ENCODE measurements at places on chromosomes 12 and 14. TPM values are rescaled to one million over a fixed set of nuclear protein-coding genes. Genes with fewer than 3 reads are reported as not detected.
A peak's percentile ranks its signal among the peaks of the same experiment; 100 is the strongest.

Gene CARMIL3
- total RNA-seq: 2.9 TPM

DNA sequence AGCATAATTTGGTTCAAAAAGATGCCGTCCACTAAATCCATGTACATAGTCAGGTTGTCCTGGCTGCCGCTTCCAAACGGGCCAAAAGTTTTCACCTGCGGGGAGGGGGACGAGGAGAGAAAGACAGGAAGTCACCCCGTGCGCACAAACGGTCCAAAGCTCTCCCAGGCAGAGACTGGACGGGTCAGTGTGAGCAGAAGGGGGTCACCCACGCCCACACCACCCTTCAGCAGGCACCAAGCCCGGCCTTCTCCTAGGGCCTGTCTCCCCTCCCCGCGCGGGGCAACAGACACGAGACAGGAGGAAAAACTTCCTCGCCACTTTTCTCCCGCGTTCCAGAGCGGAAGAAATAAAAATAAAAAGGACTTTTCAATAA, 888 bp downstream of the CCDC88C start:
- DNase-seq: peak; percentile 56

DNA sequence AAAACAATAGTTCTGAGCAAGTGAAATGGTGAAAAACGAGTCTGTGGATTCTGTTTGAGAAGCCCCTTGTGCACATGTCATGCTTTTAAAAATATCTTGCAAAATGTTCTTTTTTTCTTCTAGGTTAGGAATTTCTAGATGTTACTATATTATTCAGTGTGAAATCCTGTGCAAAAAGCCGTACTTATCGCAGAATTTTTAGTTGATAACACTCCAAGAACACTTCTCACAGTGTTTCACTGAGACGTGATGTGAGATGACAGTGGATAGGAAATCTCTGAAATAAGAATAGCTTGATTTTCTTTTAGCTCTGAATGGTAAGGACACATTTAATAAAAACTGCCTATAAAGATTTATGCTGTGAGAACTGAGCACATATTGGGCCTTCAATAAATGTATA, 234.5 kb downstream of the SNAPC1 start:
- DNase-seq: no peak

- DNase-seq: no peak
Measured at GRCh38 chr12:52708010-52708409, 4.7 kb upstream of the KRT77 start.

Gene SYCP3
- 2.0 TPM for total RNA-seq

GRCh38 chr14:67485501-67486095, 2.9 kb downstream of the TMEM229B start:
- DNase-seq: no peak

Gene DACT1
- total RNA-seq: not detected

GRCh38 chr14:33709283-33709682, 241.6 kb downstream of the EGLN3 start:
- no peak for DNase-seq
